ENCODE measurements at places on chromosomes 4 and X.
A peak's percentile ranks its signal among the peaks of the same experiment; 100 is the strongest.

DNA sequence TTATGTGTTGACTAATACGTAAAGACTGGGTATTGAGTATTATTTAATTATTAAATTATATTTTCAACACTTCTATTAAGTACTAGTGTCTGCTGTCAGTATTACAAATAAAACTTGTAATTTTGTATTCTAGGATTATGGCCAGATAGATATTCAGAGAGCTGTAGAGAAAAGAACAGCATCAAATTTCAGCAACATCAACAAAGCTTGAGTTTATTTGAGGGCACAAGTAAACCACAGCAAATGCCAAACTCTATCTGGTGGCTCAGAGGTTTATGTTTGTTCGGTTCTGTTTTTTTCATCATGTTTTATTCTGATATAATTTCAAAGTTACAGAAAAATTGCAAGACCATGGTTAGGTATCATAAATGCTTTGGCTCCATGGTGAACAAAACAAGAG is 1530.5 kb downstream of the PCDH18 start:
- DNase-seq, result no peak

DNA sequence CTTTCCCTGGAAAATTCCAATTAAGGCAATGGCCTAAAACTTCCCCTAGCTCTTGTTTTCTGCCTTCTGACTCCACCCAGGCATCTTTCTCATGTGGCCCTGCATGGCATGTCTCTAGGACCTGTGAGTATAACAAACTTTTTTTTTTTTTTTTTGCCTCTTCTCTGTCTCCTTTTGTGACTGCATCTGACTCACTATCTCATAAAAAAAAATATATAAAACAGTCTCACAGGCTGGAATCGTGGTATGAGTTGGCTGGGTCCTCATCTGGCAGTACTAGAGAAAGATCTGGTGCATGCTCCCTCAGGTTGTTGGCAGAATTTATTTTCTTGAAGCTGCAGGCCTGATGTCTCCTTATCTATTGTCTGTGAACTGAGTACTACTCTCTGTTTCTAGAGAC is 313.9 kb downstream of the TECRL start:
- no peak for DNase-seq

GRCh38 chr4:121176082-121176934 is 12.2 kb upstream of the TNIP3 start:
- DNase-seq, result no peak

- no peak for DNase-seq
These were observed 630 bp downstream of the SMARCA5 start for GRCh38 chr4:143514169-143514495.

- DNase-seq, result peak; percentile 12
These were observed 82.8 kb upstream of the LIMCH1 start for GRCh38 chr4:41455206-41455605.

GRCh38 chrX:127259742-127260141 is 440.2 kb downstream of the PRR32 start:
- no peak for DNase-seq

All from NCI-H1105 (cell line).